ENCODE measurements at places on chromosomes 1 and 21.

DNA sequence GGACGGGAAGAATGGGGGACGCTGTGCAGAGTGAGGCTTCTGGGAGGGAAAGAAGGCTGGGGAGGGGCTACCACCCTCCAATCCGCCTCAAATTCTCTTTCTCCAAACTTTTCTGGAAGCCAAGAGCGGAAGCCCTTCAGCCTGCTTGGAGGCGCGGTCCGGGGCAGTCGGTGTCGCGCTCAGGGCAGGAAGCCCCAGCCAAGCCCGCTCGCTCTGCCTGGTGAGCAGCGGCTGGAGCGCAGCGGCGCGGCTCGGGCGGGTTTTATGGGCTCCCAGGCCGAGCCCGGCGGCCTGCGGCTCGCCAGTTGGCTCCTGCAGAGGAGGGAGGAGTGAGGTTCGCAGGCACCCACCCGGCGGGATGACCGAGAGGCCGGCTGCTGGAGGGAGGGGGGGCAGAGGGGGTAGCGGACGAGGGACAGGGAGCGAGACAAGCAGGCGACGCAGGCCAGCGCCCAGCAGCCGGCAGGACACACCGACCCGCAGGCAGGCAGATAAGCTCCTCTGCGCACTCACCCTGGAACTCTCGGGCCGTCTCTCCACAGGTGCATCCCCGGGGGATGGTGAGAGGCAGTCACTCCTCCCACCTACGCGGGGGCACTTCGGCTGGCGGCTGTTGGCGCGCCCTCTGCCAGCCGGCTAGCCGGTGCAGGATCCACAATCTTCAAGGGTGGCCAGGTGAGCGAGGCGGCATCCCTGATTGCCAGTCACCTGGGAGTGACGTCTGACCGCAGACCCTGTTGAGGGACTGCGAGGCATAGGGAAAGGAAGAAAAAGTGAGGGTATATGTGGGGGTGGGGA lies at the start of gene AVPR1B:
TSS of gene AVPR1B (minus strand) at position 238 of the 798 bp plus-strand sequence. CDS start 498 bp downstream, outside the sequence.
- DNase-seq: peak; percentile 29

- peak; percentile 82 for DNase-seq
Observed at GRCh38 chr1:155062702-155063411, 683 bp upstream of the EFNA4 start.

DNA sequence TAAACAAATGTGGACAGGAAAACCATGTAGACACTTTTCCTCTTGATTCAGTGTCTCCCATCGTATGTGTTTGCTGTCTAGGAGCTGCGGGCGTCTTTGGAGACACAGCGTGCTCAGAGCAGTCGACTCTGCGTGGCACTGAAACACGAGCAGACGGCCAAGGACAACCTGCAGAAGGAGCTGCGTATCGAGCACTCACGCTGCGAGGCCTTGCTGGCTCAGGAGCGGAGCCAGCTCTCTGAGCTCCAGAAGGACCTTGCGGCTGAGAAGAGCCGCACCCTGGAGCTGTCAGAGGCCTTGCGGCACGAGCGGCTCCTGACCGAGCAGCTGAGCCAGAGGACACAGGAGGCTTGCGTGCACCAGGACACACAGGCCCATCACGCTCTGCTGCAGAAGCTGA lies 27.2 kb upstream of the DIP2A start:
- DNase-seq: no peak

DNA sequence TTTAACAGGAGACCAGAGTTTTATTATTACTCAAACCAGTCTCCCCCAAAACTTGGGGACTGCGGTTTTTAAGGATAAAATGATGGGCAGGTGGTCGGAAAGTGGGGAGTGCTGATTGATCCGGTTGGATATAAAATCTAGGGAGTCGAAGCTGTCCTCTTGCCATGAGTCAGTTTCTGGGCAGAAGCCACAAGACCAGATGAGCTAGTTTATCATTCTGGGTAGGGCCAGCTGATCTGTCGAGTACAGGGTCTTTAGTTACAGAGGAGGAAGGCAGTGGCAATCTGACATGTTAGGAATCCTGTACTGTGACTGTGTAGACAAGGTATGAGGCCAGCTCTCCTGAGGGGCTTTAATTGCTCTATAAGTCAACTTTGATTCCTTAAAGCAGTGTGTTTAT lies 22.9 kb upstream of the FOXE3 start:
- DNase-seq: no peak

DNA sequence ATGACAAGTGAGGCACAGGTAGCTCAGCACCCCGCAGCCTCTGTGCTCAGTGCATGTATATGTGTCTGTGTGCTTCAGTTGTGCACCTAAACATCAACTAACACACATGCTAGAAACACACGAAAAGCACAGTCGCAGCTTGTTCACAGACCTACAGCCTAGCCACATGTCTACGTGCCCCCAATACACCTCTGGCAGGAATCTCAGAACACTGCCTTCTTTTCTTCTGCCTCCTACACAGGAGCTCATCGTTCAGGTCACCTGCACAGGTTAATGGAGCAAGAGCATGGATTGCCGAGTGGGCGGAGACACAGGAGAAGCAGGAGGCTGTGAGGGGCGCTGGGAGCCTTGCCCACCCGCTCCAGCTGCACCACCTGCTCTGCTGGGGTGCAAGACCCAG lies 31.7 kb downstream of the CTNNBIP1 start:
- DNase-seq: no peak

GRCh38 chr1:23356471-23357137 lies 12.5 kb upstream of the HNRNPR start:
- DNase-seq: no peak

DNA sequence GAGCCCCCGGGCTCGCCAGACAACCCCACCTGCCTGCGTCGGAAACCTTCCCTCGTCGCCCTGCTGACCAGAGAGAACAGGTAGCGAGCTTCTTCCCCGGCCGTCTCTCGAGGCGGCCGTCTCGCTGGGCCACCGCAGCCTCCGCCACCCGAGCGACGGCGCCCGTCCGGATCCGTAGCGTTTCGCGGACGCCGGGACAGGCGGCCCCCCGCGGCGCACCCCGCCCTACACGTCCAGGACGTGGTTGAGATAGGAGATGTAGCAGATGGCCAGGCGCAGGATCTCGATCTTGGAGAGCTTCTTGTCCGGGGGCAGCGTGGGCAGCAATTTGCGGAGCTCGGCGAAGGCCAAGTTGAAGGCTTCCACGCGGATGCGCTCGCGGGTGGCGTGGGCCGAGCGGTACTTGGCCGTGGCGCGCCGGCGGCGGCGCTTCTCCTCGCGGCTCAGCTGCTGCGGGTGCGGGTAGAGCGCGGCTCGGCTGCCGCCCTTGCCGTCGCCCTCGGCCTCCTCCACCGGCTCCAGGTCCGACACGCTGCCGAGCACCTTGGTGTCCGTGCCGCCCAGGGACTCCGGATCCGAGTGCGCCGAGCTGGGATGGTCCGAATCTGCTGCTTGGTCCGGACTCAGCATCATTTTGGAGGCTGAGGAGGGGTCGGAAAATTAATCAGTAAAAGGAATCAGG lies 3.0 kb downstream of the NHLH2 start:
- DNase-seq: peak; percentile 14

DNA sequence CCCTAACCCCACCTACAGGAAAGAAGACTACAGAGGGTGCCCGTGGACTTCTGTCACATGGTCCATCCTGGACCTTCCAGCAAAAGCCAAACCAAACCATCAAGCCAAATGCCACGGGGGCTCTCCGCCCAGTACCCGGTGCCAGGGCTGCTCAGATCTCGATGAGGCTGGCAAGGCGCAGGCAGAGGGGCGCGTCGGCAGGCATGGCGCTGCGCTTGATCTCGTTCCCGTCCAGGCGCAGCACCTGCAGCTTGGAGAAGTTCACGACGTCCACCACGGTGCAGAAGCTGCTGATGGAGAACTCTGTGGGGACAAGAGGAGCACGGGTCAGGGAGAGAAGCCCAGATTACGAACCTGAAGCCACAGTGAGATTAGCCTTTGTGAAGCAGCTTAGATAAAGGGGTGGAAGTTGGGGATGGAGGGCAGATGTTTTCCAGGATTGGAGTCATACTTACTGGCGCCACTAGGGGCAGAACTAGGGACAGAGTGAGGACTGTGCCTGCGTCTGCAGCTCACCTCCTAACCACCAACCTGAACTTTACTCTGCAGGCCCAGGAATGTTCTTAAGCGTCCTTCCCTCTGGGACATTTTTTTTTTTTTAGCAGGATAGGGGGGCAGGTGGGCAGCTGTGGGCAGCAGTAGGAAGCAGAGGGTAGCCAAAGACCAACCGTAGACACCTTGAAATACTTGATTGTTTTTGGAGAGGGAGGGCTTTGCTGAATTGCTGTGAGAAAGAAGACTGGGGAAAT lies 8.6 kb downstream of the FMOD start:
- DNase-seq: peak; percentile 52

- peak; percentile 28 for DNase-seq
Observed at GRCh38 chr1:203026666-203027663, 674 bp downstream of the PPFIA4 start.

DNA sequence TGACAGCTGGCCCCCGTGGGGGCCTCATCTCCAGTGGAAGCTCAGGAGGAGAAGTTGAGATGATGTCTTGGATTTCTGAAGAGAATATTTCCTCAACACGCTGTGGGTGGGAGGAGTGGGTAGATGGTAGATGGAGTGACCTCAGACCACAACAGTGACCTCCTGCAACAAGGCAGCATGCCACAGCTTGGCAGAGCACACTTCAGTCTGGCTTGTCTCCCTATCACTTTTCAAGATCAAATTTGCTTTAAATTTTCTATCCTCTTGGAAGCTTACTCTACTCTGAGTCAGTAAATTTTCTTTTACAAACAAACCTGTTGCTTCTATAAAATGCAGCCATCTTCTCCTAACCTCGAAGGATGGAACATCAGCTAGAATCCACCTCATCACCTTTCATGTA lies 59.7 kb downstream of the NTPCR start:
- DNase-seq: no peak

- no peak for DNase-seq
Observed at GRCh38 chr1:109501644-109502363, 7.7 kb downstream of the AMIGO1 start.

- no peak for DNase-seq
Observed at GRCh38 chr1:159993911-159994310, 37.9 kb downstream of the PIGM start.

- DNase-seq: no peak
Observed at GRCh38 chr21:34367320-34367935, 3.6 kb downstream of the KCNE2 start.

DNA sequence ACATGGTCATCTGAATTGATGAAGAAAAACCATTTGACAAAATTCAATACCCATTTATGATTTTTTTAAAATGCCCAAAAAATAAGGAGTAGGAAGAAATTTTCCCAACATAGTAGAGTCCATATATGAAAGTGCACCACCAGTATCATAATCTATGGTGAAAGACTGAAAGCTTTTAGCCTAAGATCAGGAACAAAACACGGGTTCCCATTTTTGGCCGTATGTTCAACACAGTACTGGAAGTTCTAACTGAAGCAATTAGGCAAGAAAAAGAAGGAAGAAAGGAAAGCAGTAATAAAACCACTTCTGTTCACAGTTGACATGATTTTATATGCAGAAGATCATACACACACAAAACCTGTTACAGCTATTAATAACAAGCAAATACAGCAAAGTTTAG lies 227.8 kb upstream of the RAB4A start:
- DNase-seq: no peak

DNA sequence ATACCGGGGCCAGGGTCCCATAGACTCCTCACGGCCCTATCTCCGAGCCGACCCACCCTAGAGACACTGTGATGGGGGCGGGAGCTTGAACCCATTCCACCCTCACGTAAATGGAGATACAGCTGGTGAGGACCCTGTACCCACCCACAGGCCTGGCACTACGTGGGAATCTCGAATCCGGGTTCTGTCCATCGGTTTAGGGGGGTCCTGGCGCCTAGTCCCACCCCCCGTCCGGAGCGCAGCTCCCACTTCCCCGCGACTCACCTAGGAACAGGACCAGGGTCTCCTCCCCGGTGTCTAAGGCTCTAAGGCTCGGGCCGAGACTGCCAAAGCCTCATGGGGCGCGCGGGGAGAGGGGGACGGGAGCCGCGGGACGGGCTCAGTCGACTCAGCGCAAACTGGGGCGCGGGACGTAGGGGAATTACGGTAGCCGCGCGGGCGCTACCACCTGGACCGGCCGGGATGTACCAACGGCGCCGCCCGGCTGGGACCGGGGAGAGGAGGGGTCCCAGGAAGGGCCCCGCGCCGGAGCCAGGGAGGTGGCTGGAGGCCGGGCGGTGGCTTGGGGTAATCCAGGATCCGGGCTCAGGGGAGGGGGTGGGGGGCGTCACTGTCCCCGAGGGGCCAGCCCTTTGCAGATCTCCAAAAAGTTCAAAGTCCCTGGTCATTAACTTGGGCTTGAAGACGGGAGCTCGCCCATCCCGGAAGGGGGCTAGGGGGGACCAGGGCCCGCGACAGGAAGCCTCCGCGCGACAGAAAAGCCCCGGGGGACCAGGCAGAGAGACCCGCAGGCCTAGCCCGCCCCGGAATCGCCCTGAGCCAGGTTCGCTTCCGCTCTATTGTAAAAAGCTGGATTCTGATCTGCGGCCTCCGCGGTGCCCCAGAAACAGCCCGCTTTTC lies 1.0 kb downstream of the PLEKHG5 start:
- DNase-seq: peak; percentile 83

- no peak for DNase-seq
Observed at GRCh38 chr1:39485046-39485803, 6.2 kb upstream of the BMP8A start.

DNA sequence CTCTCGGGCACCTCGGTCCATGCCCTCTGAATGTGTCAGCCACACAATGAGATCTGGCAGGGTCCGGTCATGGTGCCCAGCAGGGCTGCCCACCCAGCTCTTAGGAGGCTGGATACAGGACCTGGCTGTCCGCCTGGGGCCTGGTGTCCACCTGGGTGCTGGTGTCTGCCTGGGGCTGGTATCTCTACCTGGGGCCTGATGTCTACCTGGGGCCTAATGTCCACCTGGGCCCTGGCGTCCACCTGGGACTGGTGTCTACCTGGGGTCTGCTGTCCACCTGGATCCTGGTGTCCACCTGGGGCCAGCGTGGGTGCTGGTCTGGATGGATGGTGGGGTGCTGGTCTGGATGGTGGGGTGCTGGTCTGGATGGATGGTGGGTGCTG lies 45.1 kb upstream of the ACTRT2 start:
- DNase-seq: no peak

DNA sequence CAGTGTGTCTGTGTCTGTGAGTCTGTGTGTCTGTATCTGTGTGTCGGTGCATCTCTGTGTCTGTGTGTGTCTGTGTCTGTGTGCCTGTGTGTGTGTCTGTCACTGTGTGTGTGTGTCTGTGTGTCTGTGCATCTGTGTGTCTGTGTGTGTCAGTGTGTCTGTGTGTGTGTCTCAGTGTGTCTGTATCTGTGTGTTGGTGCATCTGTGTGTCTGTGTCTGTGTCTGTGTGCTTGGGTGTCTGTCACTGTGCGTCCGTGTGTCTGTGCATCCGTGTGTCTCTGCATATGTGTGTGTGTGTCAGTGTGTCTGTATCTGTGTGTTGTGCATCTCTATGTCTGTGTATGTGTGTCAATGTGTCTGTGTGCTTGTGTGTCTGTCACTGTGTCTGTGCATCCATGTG lies 44.7 kb upstream of the POFUT2 start:
- DNase-seq: no peak

- DNase-seq: no peak
Observed at GRCh38 chr1:115063228-115063901, 25.9 kb downstream of the TSPAN2 start.

- DNase-seq: no peak
Observed at GRCh38 chr1:33074193-33074945, 6.6 kb upstream of the AZIN2 start.

GRCh38 chr1:17662786-17663185 lies 92.3 kb upstream of the ACTL8 start:
- DNase-seq: no peak

GRCh38 chr1:87524021-87524754 lies 195.5 kb downstream of the LMO4 start:
- no peak for DNase-seq

- no peak for DNase-seq
Observed at GRCh38 chr1:96508233-96508632, 213.4 kb upstream of the PTBP2 start.

GRCh38 chr21:31552826-31553225 lies 106.7 kb upstream of the SOD1 start:
- DNase-seq: no peak

GRCh38 chr1:75438355-75438754 lies 172.6 kb downstream of the SLC44A5 start:
- no peak for DNase-seq
